Esophagus mucosa (tissue), 1 donor: ENCODE measurements at places on chromosomes 5 and 9. TPM values are rescaled to one million over a fixed set of nuclear protein-coding genes. Genes with fewer than 3 reads are reported as not detected.

AQP7 gene
- 1.7 TPM for total RNA-seq

DNA sequence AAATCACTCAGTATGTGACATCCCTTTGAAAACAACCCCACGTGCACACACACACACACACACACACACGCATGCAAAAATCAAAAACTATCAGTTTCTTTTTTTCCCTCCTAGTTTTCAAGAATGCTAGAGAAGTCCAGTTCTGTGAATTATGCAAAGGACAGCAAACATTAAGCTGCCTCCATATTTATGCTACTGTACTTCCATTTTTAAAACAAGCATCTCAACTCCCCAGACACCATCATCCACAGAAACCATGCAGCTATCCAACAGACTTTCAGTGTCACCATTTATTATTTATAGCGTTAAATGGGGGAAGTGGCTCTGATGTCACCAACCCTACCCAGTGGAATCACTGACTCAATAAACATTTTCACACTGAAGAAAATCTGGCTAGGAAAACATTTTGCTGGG, 1.6 kb downstream of the FBXW11 start:
- no peak for ATAC-seq

DNA sequence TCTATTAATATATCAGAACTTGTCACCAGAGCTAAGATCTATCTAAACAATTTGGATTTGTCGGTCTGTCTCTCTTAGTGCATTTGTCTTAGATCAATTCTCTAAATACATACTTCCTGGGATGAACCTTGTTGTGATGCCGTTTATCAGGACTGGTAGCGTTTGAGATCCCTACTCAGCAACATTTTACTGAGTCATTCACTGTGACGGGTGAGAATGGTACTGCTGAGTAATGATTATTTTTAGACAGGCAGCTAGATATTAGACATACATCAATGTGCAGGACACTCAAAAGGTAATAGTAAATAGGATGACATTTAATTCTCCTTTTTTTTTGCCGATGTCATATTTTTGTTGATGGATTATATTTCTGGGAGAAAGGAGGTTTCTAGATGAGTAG, 209.0 kb downstream of the CSNK1G3 start:
- no peak for ATAC-seq

RICTOR gene
- 18.1 TPM for total RNA-seq

DNA sequence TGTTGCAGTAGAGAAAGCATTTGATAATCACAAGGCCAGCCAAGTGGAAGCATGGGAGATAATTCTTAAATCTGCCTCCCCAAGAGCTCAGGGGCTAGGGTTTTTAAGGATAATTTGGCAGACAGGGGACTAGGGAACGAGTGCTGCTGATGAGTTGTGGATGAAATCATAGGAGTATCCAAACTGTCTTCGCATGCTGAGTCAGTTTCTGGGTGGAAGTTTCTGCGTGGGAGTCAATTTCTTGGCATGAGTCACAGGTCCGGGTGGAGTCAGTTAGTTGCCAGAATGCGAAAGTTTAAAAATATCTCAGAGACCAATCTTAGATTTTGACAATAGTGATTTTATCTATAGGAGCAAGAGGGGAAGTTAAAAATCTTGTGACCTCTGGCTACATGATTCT, 112.6 kb downstream of the TMC1 start:
- peak; percentile 50 for ATAC-seq

SNX30 gene
- total RNA-seq, result 8.5 TPM

GRCh38 chr5:72145348-72145747, 38.1 kb downstream of the MAP1B start:
- peak; percentile 23 for ATAC-seq

GPRIN1 gene
- 1.9 TPM for total RNA-seq

- ATAC-seq, result no peak
These were observed 71.9 kb downstream of the TSPAN17 start for GRCh38 chr5:176719113-176719739.
